ENCODE measurements at places on chromosomes 5 and 9.

DNA sequence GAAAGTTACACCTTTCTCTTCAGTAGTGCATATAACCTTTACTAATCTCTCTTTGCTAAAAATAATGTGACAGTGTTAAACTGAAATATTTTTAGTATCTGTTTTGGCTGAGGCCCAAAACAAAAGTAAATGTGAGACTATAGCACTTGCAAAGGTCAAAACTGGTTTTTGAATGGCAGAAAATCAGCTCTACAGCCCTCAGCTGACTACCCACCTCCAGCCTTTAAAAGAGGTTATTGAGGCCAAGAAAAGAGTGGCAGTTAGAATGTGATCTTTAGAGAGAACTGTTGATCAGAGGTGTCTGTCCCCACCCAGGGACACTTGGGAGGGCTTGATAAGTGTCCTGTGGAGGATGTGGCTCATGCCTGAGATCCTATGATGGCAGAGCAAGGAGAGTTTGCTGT lies 30.9 kb downstream of the PRKACG start:
- DNase-seq, result no peak

DNA sequence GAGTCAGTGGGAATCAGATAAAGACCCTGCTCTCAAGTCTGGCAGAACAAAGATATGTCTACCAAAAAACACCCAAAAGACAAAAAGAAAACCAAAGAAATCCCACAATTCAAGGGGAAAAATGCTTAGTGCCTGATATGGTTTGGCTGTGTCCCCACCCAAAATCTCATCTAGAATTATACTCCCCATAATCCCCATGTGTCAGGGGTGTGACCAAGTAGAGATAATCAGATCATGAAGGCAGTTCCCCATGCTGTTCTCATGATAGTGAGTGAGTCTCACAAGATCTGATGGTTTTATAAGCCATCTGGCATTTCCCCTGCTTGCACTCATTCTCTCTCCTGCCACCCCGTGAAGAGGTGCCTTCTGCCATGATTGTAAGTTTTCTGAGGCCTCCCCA lies 13.4 kb downstream of the FBXO10 start:
- no peak for DNase-seq

- no peak for DNase-seq
These were observed 2.4 kb upstream of the ZSWIM6 start for GRCh38 chr5:61329550-61330128.

- DNase-seq, result no peak
These were observed 547.4 kb downstream of the TLE1 start for GRCh38 chr9:81141961-81142360.

Measured in left hindlimb (tissue), 1 donor.